Colonic mucosa (tissue), 4 donors: ENCODE measurements at places on chromosomes 12 and 14. TPM values are rescaled to one million over a fixed set of nuclear protein-coding genes. Genes with fewer than 3 reads are reported as not detected.

The TMPRSS12 gene
- not detected for total RNA-seq

The FAM222A gene
- 3.9 TPM for total RNA-seq

The GYS2 gene
- not detected for total RNA-seq

The KCNA1 gene
- total RNA-seq = 0.61 TPM

The LIN7A gene
- 0.17 TPM for total RNA-seq

The PLA2G1B gene
- total RNA-seq = 5.0 TPM

DNA sequence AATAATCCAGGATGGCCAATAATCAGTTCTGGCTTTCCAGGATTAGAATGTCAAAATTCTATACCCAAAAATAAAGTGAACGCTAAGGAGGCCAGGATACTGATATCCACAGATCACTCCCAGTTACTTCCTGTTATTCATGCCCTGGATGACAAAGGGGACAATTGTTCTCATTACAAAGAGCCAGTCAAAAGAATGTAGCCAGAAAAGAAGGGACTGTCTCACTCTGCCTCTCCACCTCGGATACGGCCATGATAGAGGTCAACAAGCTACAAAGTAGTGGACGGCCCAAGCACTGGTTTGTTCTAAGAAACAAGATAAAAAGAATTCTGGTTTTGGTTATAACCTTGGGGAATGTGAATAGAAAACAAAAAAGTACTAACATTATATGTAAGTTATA, 116.1 kb upstream of the ATF7IP start:
- DNase-seq = no peak
- H3K36me3 ChIP-seq = no peaks in the 10 kb centered on the region
- H3K4me3 ChIP-seq = no peak overlapping the region
- H3K27me3 ChIP-seq = no peaks in the 10 kb centered on the region
- H3K4me1 ChIP-seq = no peaks in the 10 kb centered on the region
- no peak overlapping the region for H3K27ac ChIP-seq

DNA sequence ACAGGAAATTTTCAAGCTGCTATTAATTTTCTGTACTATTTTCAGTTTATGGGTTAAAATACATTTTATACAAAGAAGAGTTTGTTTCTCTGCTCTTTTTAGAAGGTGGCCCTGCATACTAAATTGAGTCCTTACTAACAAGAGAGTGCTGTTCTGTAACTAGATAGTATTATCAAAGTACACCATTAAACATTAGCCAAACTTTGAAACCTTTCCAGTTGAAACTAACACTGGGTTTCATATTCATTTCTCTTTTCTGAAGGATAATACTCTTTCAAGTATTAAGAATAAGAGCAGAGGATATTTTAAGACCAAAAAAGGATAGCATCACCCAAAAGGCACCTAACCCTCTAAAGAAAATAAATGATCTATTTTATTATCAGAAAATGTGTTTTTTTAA, 47.2 kb downstream of the PEBP1 start:
- H3K36me3 ChIP-seq = peaks cover 8% of the 10 kb centered on the region
- no peaks in the 10 kb centered on the region for H3K4me1 ChIP-seq
- no peak overlapping the region for H3K4me3 ChIP-seq
- H3K27ac ChIP-seq = no peak overlapping the region
- no peaks in the 10 kb centered on the region for H3K27me3 ChIP-seq
- DNase-seq = no peak

- H3K27ac ChIP-seq = no peak overlapping the region
- DNase-seq = no peak
- H3K4me1 ChIP-seq = no peaks in the 10 kb centered on the region
- no peaks in the 10 kb centered on the region for H3K36me3 ChIP-seq
- no peak overlapping the region for H3K4me3 ChIP-seq
Measured at GRCh38 chr12:56062996-56063395, 17.0 kb upstream of the ERBB3 start.

GRCh38 chr14:61229981-61230380, 51.2 kb downstream of the TMEM30B start:
- H3K27me3 ChIP-seq = no peaks in the 10 kb centered on the region
- H3K4me1 ChIP-seq = no peaks in the 10 kb centered on the region
- no peak for DNase-seq
- no peaks in the 10 kb centered on the region for H3K36me3 ChIP-seq

DNA sequence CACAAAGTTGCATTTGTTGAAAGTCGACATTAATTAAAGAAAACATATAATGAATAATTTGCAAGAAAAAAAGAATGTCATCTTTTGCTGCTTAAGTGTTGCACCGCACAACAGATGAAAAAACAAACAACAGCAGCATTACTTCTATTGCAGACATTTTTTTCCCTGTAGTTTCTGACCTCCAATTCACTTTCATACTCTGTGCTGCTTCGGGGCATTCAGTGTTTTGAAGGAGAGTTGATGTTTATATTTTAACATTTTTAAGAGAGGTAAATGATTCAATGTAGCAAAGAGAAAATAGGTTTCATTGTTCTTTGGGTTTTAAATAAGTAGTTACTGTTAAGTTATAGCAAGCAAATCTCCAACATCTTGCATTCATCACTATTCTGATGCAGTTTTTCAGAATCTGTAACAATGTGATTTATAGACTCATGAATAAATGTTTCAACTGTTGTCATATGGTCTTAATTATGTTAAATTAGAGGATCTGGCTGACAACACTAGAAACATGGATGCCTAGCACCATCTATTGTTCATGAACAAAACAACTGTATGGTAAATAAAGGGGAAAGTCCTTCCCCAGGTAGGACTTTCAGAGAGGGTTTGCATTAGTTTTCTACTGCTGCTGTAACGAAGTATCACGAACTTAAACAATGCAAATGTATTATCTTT, 168.1 kb downstream of the BCAT1 start:
- H3K27me3 ChIP-seq = no peaks in the 10 kb centered on the region
- H3K4me1 ChIP-seq = no peaks in the 10 kb centered on the region
- H3K36me3 ChIP-seq = no peaks in the 10 kb centered on the region
- H3K4me3 ChIP-seq = no peak overlapping the region
- H3K27ac ChIP-seq = no peak overlapping the region

DNA sequence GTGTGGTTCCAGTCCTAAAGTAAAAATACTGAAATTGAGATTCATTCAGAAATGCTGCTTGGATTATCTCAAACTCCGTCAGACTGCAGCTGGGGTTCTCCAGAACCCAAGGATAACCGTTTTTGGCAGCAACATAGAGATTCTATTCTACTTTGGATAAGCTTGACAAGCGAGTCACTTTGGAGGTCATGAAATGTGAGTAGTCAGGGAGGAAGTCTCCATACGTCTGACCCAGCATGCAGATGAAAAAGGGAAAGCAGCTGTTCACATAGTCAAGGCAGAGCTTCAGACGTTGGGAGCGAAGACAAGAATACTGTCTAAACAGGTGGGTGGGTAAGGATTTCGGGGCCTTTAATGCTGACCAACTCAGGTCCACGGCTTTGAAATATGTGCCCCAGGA, 14.9 kb upstream of the HSP90B1 start:
- no peaks in the 10 kb centered on the region for H3K4me1 ChIP-seq
- no peaks in the 10 kb centered on the region for H3K27me3 ChIP-seq
- no peak overlapping the region for H3K27ac ChIP-seq
- DNase-seq = no peak

GRCh38 chr12:118850244-118850825, 131.0 kb upstream of the SRRM4 start:
- no peaks in the 10 kb centered on the region for H3K36me3 ChIP-seq
- H3K27me3 ChIP-seq = no peaks in the 10 kb centered on the region
- H3K4me3 ChIP-seq = no peak overlapping the region
- DNase-seq = no peak
- H3K27ac ChIP-seq = no peak overlapping the region

GRCh38 chr12:23669691-23670090, 279.8 kb downstream of the SOX5 start:
- H3K27me3 ChIP-seq = no peaks in the 10 kb centered on the region
- no peak overlapping the region for H3K4me3 ChIP-seq
- no peaks in the 10 kb centered on the region for H3K4me1 ChIP-seq
- no peak overlapping the region for H3K27ac ChIP-seq
- DNase-seq = no peak
- H3K36me3 ChIP-seq = no peaks in the 10 kb centered on the region

DNA sequence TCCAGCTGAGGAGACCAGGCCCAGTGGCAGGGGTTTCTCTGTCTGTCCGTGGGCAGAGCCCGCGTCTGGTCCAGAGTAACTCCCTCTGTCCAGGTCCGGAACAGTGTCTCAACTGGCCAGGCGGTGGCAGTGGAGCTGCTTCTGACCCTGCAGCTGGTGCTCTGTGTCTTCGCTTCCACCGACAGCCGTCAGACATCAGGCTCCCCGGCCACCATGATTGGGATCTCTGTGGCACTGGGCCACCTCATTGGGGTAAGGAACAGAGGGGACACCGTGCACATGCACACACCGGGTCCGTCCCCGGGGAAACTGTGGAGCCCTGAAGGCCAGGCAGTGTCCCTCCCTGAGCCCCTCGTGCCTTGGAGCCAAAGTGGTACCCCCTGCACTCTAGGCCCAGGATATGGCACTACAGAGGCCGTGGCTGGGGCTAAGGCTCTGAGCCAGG, 1.5 kb downstream of the AQP6 start:
- H3K4me3 ChIP-seq = no peak overlapping the region
- H3K36me3 ChIP-seq = no peaks in the 10 kb centered on the region
- H3K27me3 ChIP-seq = no peaks in the 10 kb centered on the region
- H3K4me1 ChIP-seq = no peaks in the 10 kb centered on the region
- no peak overlapping the region for H3K27ac ChIP-seq
- DNase-seq = peak; percentile 43

DNA sequence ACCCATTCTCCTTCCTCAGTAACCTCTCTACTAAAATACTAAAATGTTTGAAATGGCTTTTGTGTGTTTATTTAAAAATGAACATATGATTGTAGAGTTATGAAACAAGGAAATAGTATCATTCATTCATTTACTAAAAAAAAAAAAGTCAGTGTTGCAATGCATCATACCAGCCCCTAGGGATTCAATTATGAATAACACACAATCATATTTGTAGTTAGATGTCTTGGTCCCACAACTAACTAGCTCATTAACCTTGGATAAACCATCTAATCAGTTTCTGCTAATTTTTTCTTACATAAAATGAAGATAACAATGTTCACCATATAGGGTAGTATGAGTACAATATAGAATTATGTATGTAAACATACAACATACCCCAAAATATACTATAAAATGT, 183.2 kb downstream of the GRIN2B start:
- no peaks in the 10 kb centered on the region for H3K4me1 ChIP-seq
- H3K36me3 ChIP-seq = no peaks in the 10 kb centered on the region
- no peak for DNase-seq
- no peak overlapping the region for H3K4me3 ChIP-seq
- H3K27ac ChIP-seq = no peak overlapping the region
- H3K27me3 ChIP-seq = no peaks in the 10 kb centered on the region
